ENCODE measurements at places on chromosomes 5 and 9. TPM values are rescaled to one million over a fixed set of nuclear protein-coding genes. Genes with fewer than 3 reads are reported as not detected.

- DNase-seq = no peak
Observed at GRCh38 chr9:18037981-18038380, 436.0 kb upstream of the ADAMTSL1 start.

DNA sequence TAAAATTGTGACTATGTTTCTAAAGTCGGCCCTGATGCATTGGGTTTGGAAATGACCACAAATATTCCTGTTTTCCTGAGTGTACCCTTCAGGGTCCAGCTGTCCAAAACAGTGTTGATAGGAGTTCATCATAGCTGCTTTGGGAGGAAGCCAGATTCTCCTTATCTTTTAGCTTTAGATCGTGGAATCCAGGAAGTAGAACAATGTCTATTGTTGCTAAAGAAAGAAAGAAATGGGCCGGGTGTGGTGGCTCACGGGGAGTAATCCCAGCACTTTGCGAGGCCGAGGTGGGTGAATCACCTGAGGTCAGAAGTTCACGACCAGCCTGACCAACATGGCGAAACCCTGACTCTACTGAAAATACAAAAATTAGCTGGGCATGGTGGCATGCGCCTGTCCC, 9.5 kb downstream of the CAVIN4 start:
- DNase-seq = no peak

DNA sequence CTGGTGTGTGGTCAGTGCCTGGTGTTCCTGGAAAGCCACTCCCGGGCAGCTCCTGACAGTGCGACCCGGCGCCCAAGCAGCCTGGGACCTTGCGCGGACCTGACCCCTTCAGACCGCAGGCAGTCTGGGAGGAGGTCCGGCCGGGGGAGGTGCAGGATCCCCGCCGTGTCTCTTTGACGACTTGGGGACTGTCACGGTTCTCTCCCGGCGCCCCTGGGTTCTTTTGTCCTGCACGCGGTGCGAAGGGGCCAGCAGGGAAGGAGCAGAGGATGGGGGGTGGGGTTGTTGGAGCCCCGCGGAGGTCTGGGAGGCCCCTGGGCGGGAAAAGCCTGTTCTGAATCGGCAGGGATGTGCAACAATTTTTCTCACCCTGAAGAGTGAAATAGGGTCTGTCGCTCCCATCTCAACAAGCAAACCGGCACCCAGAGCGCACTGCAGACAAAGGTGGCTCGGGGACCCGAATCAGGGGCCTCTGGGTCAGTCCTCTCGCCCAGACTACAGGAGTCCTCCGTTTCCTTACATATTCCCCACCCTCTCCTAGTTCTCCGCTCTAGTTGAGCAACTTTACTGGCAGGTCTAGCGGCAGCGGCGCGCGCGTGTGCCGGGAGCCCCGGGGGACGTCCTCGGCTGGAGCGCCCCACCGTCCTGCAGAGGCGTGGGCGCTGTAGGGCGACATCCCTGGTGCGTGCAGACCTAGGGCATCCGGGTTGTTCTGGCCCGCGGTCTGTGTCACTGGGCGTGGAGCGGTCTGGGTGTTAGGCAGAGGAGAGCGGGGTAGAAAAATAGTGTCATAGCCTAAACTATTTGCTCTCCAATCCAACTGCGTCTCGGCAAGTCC, 1.2 kb downstream of the VCAN start:
- DNase-seq = peak; percentile 74

SPATA31C1 gene
- total RNA-seq = not detected

ANKRA2 gene
- total RNA-seq = 22.2 TPM

DNA sequence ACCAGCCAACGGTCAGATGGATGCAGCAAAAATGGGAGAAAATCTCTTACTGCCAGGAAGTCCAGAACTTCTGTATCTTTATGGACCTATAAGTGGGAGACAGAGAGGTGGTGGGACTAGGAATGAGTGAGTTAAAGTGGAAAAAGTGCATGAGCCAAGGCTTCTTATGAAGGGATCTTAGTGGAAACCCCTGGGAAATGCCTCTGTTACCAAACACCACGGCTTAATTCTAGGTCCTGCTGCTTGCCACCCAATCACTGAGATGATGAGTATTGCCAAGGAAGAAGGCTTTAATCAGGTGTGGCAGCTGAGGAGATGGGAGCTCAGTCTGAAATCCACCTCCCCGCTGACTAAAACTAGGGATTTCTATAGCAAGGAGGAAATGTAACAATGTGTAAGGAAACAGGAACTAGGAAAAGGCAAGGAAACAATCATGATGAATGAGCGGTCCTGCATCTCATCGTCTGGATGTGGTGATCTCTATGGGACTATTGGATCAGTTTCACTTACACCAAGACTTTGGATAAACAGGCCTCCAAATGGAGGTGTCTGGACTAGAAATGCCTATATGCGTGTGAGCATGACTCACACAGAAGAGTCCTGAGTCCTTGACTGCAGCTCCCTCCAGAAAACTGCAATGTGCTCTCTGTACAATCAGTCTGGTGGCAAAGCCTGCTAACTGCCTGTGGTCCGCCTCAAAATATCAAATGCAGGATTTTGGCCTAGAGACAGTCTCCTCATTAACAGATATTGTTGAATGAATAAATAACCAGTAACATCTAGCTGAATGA, 98.2 kb upstream of the PRR16 start:
- no peak for DNase-seq

- DNase-seq = no peak
Observed at GRCh38 chr9:73437758-73438157, 286.1 kb downstream of the ANXA1 start.

GRCh38 chr5:164651546-164652275, 1146.3 kb downstream of the MAT2B start:
- DNase-seq = no peak

BASP1 gene
- total RNA-seq = 543 TPM

STKLD1 gene
- not detected for total RNA-seq

GRCh38 chr9:121210536-121210935, 8.9 kb upstream of the RAB14 start:
- DNase-seq = no peak

DNA sequence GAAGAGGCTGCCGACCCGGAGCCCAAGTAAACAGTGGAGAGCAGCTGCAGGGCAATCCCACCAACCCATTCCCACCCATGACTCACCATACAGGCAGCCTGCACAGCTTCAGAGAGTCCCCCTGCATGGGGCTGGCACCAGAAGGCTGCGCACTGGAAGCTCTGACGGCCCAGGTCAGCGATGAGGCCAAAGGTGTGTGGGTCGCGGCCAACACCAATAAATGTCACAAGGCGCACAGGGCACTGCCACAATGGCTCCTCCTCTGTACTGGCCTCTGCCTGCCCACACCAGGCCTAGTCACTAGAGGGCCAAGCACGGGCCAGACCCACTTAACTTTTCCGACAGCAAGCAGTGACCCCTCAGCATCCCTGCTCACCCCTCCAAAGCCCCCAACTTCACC, 3.0 kb upstream of the SRA1 start:
- DNase-seq = no peak

GRCh38 chr5:53249529-53250200, 140.1 kb upstream of the MOCS2 start:
- peak; percentile 88 for DNase-seq

DNA sequence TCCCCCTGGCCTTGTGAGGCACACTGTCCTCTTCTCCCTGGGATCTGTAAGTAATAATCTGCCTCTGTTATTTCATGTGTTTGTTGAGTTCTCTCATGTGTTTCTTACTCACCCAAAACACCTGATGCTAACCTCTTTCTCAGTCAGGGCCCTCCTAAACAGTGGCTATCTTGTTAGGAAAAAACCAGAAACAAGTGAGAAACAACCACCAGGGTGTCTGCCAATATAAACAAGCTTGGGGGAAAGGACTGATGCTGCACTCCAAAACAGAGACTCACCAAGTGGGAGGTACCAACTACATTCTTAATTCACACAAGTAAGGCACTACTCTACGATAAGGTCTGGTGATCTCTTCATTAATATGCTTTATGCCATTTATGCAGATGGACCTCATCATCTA, 564.4 kb downstream of the SEMA5A start:
- DNase-seq = no peak

DNA sequence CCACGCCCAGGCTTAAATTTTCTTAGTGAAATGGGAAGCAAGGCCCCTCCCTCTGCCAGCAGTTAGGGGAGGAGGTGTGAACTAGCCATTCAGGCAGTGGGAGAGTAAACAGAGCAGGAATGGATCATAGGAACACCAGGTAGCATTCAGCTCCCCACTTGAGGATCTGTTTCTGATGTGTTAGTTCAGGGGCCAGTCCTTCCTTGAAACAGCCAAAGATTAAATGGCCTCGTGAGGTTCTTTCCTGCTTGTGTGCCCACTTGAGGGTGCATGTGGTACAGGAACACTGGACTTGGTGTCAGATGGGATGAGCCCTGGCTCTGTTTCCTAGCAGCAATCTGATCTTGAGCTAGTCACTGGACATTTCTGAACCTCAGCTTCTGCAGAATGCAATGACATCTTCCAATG, 21.2 kb downstream of the FAXDC2 start:
- DNase-seq = no peak

- DNase-seq = peak; percentile 79
Observed at GRCh38 chr5:140114341-140115185, 654 bp downstream of the PURA start.

DNA sequence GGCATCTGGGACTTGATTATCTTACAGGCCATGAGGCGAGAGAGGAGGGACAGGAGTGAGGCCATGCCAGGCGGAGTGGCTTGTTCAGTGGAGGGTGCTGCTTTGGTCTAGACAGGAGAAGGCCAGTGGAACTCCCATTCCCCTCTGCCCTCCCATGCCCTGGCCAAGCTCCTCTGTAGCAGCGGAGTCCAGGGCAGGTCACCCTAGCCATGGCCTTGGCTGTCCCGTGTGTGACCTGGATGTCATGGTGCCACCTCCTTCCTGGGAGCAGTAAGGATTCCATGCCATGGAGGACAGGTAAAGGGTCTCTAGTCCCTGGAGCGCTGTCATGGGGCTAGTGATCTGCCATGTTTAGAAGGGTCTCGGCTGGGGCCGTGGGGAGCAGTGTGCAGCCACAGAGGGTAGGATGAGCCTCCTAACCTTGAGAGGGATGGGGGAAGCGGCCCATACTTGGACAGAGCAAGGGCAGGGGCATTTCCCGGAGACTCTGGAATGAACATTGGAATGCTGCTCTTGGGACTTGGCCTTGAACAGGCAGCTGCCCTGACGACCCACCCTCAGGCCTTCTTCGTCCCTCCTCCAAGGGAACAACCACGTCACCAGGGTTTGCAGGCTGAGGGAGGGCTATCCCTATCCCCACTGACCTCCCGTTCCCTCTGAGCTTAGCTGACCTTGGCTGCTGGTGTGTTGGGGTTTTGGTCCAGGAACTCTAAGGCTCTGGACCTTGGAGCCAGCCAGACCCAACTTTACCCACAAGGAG, 100.4 kb downstream of the DAB2IP start:
- DNase-seq = no peak

DNA sequence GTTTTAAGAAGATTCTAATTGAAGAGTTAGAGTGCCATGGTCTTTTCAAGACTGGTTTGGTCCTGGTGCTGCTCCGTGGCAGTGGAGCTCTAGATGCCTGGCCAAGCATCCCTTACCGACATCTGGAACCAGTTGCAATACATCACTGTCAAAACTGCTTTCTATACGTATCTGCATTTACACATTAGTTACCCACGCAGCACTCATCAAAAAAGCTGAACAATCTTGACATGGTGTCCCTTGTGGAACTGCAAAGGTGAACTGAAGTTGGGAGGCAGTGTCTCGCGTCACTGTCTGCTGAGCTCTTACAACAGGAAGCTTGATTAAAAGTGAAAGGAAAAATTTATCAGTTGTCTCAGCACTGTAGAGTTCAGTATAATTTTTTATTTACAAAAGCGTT, 82.6 kb downstream of the PBX3 start:
- DNase-seq = peak; percentile 1

GRCh38 chr5:140628711-140629110, 4.3 kb downstream of the CD14 start:
- DNase-seq = no peak

GABRA1 gene
- not detected for total RNA-seq

DNA sequence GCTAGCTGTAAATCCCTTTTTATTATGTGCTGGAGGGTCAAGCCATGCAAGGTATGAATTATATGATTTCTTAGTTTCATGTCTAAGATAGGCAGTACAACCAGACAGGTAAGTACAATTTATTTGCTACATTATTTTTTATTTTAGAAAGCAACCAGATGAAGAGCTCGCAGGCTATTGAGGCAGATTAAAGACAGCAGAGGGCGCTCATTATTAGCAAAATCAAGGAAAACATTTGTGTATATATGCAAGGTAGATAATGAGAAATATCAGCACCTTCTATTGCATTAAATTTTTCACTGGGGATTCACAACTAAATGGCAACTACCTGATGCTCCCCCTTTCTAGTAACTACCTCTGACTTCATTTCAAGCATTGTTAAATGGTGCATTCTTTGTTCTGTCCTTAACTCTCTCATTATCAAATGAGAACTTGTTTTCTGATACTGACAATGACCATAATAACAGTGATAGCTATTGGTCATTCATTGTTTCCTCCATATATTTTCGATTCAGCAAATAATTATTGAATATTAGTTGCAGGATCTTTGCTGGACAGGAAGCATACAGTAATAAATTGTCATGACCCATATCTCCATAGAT, 8.6 kb downstream of the SCGB3A2 start:
- DNase-seq = no peak

GRCh38 chr9:100525563-100525962, 52.3 kb upstream of the CAVIN4 start:
- DNase-seq = no peak

PLEKHG4B gene
- total RNA-seq = not detected

- peak; percentile 31 for DNase-seq
Observed at GRCh38 chr5:175464074-175464941, 14.1 kb upstream of the SFXN1 start.

ARHGEF37 gene
- total RNA-seq = 1.1 TPM

GRCh38 chr9:103183701-103184171, 188.6 kb downstream of the CYLC2 start:
- peak; percentile 36 for DNase-seq

DNA sequence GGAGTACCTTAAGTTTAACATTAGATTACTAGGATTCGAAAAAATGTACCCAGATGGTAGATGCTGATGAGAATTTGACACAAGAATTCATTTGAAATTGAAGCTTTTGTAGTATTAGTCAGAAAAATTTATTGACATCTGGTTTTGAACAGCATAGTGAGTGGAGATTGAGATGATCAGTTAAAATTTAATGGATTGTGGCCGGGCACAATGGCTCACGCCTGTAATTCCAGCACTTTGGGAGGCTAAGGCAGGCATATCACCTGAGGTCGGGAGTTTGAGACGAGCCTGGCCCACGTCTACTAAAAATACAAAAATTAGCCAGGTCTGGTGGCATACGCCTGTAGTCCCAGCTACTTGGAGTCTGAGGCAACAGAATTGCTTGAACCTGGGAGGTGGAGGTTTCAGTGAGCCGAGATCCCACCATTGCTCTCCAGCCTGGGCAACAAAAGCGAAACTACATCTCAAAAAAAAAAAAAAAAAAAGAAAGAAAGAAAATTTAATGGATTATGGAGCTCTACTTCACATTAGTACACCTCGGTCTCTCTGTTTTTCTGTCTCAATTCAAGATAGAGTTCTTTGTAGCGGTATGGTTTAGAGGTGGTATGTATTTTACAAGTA, 21.0 kb downstream of the NDFIP1 start:
- no peak for DNase-seq

- peak; percentile 87 for DNase-seq
Observed at GRCh38 chr5:164191240-164191639, 685.8 kb downstream of the MAT2B start.

Measured in MG63 (cell line).